Activated naive CD8-positive, alpha-beta T cell treated with anti-CD3 and anti-CD28 coated beads for 36 hours (primary cell): ENCODE measurements at places on chromosomes 1 and 21. TPM values are rescaled to one million over a fixed set of nuclear protein-coding genes. Genes with fewer than 3 reads are reported as not detected.

The SLC19A2 gene
- 6.5 TPM for total RNA-seq

The GUCA2A gene
- total RNA-seq, result not detected

The EGLN1 gene
- 36.3 TPM for total RNA-seq

The LRRIQ3 gene
- total RNA-seq, result 1.3 TPM

The KCNN3 gene
- total RNA-seq, result 0.02 TPM

The OLIG2 gene
- not detected for total RNA-seq

The WNT2B gene
- total RNA-seq, result not detected

The SPRR2F gene
- total RNA-seq, result not detected

The MYCL gene
- total RNA-seq, result 0.08 TPM

GRCh38 chr1:229887043-229887822 is 179.8 kb upstream of the GALNT2 start:
- DNase-seq, result no peak

DNA sequence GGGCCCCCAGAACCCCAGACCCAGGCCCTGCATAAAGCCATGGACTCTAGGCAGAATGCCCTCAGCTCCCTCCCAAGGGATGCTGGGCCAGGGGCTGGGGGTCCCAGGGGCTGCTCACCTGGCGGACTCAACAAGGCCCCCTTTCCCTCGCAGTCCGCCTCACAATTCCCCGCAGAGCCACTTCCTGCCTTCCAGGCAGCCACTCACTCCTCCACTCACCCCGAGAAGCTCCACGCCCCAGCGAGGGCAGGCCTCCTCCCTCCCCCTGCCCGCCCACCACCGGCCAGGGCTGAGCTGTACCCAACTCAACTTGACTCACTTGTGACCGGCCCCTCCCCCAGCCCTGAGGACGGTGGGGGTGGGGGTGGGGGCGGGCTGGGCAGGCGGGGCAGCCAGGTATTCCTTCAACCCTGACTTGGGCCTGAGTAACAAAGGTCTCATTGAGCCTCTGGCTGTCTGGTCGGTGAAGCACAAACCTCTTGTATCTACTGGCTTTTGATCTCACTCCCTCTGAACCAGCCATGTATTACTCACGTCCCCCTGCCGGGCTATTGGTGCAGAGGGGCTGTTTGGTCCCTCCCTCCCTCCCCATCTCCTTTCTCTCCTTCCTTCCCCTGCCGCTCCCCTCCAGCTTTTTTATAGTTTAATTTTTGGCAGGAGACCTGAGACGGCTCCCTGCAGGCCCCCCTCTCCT is 5.9 kb downstream of the BLACAT1 start:
- peak; percentile 19 for DNase-seq

- no peak for DNase-seq
Measured at GRCh38 chr1:199135901-199136300, 497.1 kb downstream of the PTPRC start.

DNA sequence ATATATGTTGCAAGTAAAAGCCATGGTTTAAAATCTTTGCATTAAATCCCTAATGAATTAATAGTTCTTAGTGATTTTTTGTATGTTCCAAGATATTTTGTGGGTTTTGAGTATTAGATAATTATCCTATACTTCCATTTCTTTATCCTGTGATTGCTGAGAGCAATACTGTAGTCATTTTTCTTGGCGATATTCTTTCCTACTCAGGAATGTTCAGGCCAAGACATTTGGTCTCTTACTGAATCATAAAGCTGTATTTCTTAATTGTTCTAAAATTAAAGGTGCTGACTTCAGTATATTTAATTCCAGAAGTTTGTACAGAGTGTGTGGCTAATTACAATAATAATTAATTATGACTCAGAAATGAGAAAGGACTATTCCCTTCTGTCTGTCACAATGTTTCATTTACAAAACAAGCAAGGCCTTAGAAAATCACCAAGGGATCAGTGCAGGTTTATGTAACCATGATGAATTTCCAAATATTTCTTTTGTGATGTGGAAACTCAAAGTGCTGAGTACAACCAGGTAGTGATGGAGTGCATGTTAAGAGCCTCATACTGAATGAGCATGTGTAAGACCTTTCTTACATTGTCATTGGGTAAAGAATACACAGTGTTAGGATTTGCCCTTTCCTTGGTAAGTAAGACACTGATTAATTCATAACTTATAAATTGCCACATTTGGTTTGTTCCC is 161.2 kb downstream of the HMCN1 start:
- DNase-seq, result no peak

GRCh38 chr1:215423288-215423687 is 143.8 kb upstream of the KCTD3 start:
- DNase-seq, result no peak

DNA sequence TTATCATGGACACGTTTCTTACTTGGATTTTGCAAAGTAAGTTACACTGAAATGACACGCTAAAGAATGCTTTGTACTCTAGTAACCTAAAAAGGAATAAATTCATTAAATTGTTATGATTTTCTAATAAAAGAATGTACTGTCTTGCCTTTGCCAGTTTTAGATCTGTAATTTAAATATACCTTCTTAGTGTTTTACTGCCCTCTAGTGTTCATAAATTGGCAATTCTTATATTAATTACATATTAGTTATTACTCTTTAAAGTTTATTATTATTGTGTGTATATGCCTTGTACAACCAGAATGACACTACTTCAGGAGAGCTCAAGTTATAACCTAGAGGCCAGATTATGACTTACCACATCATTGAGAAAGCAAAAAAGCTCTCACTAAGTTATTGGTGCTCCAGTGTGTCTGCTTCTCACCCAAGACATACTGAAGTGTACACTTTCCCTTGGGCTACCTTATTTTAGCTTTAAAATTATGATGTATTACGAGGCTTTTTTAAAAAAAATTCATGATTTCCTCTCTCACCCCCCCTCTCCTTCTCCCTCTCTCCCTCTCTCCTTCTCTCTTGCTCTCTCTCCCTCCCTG is 169.9 kb downstream of the HS2ST1 start:
- no peak for DNase-seq

DNA sequence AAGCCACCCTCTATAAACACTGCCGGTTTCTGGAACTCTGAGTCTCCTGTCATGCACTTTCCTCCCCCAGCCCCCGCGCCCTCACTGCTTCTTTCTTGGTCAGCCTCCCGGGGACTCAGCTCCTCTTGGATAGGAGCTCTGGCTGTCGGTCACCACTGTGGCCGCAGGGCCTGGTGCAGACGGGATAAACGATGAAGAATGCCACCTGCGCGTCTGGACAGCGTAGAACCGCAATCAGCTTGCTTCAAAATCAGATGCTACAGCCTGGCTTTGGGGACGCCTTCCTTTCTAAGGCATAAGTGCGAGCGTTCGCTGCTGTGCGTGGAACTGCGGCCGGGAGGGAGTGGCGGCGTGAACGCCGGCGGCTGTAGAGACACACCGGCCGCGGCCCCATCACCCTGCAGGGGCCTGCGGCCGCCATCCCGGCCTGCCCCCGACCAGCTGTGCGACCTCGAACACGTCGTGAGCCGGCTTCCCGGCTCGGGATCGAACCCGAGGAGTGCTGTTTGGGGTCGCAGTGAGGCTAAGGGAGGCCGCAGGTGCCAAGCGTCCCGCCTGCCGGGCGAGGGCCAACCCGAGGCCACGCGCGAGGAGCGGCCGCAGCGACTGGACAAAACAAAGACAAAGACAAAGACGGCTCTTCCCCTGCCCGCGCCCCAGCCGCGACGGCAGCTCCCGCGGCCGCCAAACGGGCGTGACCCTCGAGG is 688 bp downstream of the PTTG1IP start:
- no peak for DNase-seq

DNA sequence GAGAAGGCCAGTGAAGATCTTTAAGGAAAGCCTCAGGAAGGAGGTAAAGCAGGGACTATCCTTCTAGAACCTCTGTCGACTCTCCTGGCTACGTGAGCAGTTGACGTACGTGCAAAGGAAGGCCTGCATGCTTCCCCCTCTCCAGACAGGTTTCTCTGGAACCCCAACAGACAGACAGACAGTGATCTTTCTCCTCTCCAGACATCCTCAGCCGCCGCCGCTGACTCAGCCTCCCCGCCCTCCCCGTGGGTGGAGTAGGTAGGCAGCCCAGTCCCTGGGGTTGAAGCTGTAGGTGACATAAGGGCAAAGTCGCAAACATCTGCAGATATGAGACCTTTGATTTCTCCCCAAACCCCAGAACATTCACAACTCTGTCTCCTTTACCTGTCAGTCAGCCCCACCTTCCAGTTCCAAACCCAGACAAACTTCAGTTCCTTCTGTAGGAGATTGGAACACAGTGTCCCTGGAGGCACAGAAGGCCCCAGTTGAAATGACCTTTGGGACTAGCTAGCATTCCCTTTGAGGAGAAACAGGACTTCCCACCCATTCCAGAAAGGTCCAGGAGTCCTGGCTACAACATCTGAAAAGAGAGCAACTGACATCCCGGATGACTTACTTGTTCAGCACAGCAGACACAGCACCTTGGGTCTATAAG is 146.0 kb upstream of the JUN start:
- peak; percentile 26 for DNase-seq

- no peak for DNase-seq
Measured at GRCh38 chr1:60694980-60695379, 387.4 kb upstream of the NFIA start.

GRCh38 chr1:162632698-162633080 is 425 bp downstream of the DDR2 start:
- DNase-seq, result no peak

DNA sequence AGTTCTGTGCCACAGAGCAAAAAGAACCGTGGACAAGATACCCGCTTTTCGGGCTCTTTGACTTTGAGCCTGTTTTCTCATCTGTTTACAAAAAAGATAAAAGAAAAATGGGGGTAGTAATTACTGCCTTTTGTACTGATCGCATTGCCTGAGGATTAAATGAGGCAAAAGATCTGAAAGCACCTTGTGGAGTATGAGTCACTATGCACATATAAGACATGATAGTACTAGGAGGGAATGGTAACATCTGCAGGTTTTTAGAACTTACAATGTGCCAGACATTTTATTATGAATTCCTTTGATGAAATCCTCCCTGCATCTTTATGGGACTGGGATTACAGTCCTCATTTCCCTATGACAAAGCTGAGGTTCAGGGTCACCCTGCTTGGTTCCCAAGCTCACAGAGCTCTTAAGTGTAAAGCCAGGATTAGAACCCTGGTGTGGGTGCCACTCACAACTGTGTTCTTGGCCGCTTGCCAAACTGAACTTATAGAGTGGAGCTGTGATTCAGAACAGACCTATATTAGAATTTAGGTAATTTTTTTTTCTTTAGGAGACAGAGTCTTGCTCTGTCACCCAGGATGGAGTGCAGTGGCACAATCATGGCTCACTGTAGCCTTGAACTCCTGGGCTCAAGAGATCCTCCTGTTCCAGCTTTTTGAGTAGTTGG is 1.8 kb downstream of the DISC1 start:
- peak; percentile 41 for DNase-seq

- no peak for DNase-seq
Measured at GRCh38 chr1:41274752-41275545, 32.8 kb upstream of the SCMH1 start.

DNA sequence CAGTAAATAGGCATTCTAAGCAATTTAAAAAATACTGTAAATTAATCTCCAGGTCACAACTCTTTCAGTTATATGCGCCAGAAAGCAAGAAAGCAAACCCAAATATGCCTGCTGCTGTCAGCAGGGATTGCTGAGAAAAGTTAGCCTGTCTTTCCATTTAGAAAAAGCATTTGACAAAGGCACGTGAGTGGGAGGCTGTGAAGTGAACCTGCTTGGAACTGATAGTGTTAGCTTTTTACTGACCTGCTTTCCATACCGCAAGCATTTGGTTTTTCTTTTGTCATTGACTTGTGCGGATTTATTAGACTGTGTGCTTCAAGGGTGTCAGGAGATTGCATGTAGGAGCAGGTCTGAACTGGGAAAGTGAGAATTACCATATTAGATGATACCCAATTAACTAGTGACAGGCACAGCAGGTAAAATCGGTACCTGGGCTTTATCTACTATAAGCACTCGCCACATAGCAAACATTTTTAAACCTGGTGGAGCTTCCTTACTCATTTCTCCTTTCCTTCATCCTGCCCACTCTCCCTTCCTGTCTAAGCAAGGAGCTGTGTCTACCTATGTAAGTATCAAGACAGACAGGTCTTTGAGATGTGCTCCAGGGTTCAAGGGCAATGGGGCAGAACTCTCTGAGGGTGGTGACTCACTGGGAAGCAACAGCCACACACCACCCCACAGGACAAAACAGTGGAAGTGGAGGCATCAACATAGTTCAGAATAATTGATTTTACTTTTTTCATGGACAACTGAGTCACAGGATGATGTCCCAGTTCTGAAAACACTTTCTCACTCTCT is 323.9 kb downstream of the DISC1 start:
- no peak for DNase-seq

GRCh38 chr1:181129771-181130606 is 41.5 kb downstream of the IER5 start:
- DNase-seq, result no peak

- no peak for DNase-seq
Measured at GRCh38 chr1:220873087-220873486, 6.2 kb upstream of the HLX start.

DNA sequence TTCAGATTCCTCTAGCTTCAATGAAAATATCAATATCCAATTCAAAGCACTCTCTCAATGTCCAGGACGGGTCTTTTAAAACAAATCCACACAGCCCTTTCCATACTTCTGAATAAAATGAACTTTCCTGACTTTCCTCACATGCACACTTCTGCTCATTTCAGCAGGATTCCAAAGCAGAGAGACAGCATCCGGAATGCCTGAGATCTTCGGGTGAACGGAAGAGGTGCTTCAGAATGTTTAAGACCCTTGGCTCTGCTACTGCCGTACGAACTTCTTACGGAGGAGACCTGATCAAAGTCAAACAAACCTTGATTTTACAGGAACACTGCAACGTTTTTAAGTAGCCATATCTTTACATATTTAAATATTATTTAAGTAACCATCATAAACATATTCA is 245.7 kb downstream of the PTBP2 start:
- no peak for DNase-seq

DNA sequence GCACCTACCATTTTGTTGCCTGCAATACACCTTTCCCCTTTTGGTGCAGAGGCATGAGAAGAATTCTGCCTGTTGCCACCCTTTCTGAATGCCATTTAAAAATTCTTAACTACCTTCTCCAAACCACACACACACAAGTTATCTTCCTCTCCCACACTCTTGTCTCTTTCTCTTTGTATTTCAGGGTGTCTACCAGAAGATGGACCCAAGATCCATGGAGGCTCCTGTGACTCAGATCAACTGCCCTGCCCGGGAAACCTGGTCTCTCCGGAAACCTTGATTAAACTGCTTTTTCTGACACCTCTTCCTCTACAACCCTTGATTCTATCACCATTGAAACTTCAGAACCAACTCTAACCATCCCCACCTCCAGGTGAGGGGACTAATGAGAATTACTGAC is 2.4 kb upstream of the TARS2 start:
- no peak for DNase-seq

- no peak for DNase-seq
Measured at GRCh38 chr1:22533244-22533895, 29.9 kb upstream of the EPHA8 start.

GRCh38 chr1:40389322-40389803 is 15.8 kb downstream of the SMAP2 start:
- peak; percentile 19 for DNase-seq

DNA sequence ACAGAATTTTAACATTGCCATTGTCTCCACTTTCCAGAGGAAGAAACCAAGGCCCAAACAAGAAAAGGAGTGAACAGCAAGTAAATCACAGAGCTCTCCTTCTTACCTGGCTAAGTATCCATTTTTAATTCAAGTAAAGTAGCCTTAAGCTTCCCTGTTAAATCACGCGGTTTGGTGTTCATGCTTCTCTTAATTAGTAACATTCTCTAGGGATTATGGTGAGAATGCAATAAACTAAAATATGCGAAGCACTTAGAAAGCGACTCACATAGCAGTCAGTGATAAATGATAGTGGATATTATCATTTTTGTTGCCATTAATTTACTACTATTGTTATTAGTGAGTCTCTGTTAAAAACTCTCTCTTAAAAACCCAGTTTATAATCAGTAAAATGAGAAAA is 630.5 kb upstream of the TMPRSS15 start:
- no peak for DNase-seq
